ENCODE measurements at places on chromosomes 6 and 20.

- DNase-seq = no peak
Measured at GRCh38 chr6:34791164-34791700, 651 bp upstream of the BLTP3A start.

GRCh38 chr6:1230689-1231605, 81.0 kb upstream of the FOXQ1 start:
- no peak for DNase-seq

DNA sequence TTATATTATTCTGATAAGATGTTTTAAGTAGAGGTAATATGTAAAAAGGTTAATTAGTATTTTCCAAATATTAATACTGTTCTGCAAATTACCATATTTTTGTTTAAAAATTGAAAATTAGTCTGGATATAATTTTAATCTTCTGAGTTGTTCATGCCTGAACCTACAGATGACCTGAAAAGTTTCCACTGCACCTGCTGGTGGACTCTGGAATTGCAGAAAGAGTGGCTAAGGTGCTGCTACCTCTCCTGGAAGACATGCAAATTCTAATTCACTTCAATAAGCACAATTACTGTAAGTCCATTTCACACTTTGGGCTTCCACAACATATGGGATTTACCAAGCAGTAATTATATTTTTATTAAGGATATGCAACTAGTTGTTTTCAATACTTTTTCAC, 77.7 kb upstream of the OLIG3 start:
- no peak for DNase-seq

DNA sequence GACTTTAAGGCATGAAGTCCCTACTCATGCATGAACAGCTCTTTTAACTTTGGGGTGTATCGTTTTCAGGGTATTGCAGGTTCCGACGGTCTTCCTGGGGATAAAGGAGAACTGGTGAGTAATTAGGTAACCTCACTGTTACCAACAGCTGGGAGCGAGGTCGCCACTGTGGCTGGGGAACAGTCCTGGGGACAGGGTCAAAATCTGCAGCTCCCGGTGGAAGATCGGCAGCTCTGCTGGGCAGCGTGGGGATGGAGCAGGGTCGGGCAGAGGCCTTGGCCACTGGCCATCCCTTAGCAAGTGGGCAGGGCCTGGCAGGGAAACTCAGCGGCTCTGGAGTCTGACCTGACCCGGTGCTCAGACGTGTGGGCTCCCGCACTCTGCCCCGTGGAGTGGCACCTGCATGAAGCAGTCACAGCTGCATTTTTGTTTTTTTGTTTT, 16.1 kb downstream of the COL9A3 start:
- DNase-seq = no peak

GRCh38 chr20:1945134-1945618, 48.7 kb downstream of the PDYN start:
- DNase-seq = no peak

GRCh38 chr6:968791-969190, 275.9 kb upstream of the EXOC2 start:
- DNase-seq = no peak

DNA sequence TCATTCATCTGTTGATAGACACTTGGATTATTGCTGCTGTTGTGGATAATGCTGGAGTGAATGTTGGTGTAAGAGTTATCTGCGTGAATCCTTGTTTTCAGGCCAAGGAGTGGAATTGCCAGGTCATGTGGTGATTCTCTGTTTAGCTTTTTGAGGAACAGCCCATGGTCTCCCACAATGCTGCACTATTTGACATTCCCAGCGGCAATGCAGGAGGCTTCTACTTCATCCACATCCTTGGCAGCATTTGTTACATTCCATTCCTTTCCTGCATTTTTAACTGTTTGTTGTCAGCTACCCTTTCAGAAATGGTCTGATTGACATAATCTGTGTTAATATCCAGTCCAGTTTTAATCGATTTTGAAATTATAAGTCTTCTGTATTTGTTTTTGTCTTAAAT, 51.7 kb upstream of the CLDN20 start:
- DNase-seq = no peak

GRCh38 chr6:115570331-115570730, 490.4 kb downstream of the FRK start:
- DNase-seq = no peak

GRCh38 chr6:85458184-85458583, 8.3 kb downstream of the NT5E start:
- no peak for DNase-seq

GRCh38 chr6:129609635-129610034, 100.3 kb downstream of the ARHGAP18 start:
- DNase-seq = no peak

- no peak for DNase-seq
Measured at GRCh38 chr6:163707387-163708355, 293.2 kb downstream of the QKI start.

DNA sequence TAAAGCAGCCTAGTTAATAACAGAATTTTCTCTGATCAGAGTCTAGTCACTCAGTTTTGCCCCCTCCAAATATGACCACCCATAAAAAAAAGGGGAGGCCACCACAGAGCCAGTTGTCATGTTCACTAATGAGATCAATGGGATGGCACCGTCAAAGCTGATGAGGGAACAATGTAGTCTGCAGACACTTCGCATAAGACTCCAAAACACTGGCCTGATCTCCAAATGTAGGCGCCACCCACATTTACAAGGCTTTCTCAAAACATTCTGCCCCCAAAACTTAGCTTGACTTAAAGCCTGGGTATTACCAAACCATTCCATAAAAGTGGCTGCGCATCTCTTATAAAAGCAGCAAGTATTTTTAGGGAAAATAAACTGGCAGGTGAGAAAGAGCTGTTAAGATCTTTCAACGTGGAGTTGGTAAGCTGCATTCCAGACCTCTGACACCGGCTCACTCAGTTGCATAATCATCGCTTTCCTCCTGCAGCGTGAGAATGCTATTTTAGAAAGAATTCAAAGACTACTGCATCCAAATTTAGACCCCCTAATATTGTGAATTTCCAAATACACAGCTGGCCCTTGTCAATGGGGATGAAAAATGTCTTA, 59.3 kb downstream of the TBC1D7 start:
- no peak for DNase-seq

DNA sequence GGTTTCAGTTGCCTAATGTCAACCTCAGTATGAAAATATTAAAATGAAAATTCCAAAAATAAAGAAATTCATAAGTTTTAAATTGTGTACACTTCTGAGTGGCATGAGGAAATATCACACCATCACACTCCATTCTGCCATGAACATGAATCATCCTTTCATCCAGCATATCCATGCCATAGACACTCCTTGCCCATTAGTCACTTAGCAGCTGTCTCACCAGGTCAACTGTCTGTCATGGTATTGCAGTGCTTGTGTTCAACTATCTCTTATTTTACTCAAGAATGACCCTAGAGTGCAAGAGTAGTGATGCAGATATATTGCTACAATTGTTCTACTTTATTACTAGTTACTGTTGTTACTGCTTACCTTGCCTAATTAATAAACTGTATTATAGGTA, 712.4 kb downstream of the EPHA7 start:
- no peak for DNase-seq

DNA sequence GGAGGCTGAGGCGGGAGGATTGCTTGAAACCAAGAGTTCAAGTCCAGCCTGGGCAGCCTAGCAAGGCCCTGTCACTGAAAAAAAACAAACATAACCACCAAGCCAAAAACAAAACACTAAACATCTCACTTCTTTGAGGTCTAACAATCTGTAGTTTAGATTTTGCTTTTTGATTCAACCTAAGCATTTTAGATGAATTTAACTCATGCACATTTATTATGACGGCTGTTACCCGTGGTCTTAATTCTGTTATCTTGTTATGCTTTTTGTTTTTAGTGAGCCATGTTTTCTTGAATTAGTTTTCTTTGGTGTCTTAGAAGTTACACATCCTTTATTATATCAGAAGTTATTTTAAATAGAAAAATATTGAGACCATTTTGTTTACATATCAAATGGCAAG, 13.8 kb upstream of the GTSF1L start:
- no peak for DNase-seq

- no peak for DNase-seq
Measured at GRCh38 chr20:20201124-20201523, 148.8 kb downstream of the CFAP61 start.

DNA sequence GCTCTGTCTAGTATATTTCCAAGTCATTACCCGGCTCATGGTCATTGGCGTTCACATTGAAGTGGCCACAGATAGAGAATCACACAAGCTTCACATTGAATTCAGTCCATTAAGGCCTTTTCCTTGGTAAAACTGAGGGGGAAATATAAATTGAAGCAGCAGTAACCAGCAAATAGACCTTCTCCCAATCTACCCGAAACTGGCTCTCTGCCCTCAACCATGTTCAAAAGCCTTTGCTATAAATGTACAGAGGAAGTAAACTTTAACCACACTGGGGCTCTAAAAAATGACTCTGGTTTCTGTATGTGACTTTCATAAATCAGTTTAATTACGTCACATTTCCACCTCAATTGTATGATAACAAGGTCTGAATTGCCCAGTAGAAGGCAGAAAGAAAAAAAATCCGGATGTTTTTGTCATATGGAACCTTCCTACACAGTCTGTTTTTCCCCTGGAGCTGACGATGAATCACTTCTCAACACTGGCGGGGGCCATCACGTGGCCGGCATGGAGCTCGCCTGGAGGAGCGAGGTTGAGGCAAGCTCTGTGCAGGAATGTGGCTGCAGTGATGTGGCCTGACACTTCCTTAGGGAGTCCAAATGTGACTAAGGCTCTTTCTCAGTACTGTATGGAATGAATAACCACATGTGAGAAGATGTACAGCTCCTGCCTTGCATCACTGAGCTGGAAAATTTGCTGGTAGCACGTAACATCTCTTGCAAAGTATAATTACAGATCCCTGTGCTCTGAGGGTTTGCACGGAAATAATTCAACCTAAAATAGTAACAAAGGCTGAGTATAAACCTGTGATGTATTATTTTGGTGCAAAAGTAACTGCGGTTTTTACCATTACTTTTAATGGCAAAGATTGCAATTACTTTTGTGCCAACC, 58.6 kb upstream of the SNX9 start:
- no peak for DNase-seq

GRCh38 chr20:18133962-18134361, 3.7 kb upstream of the KAT14 start:
- no peak for DNase-seq

- no peak for DNase-seq
Measured at GRCh38 chr6:112144145-112144926, 56.9 kb downstream of the FAM229B start.

DNA sequence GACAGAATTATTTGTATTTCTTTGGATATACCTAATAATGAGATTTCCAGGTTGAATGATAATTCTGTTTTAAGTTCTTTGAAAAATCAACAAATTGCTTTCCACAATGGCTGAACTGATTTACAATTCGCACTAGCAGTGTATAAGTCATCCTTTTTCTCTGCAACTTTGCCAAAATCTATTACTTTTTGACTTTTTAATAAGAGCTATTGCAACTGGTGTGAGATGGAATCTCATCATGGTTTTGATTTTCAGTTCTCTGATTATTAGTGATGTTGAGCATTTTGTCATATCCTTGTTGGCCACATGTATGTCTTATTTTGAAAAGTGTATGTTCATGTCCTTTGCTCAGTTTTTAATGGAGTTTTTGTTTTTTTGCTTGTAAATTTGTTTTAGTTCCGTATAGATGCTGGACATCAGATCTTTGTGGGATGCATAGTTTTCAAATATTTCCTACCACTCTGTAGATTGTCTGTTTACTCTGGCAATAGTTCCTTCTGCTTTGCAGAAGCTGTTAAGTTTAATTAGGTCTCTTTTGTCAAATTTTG, 409.8 kb upstream of the CITED2 start:
- DNase-seq = no peak

DNA sequence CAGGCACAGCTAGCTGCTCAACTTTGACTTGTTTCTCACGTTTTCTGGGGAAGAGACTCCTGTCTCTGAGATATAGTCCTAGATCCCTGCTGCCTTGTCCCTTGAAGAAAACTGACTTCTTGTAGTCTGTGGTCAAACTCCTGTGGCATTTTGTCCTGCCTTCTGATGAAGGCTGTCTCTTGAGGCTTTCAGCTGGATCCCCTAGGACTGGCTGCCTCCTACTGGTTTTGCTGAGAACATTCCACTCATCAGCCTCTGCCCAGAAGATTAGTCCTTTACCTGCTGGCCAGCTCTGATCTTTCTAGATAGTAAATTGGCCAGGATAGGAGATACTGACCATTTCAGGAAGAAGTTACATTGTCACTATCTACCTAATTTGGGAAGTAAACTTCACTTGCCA, 71.9 kb upstream of the CNR1 start:
- DNase-seq = peak; percentile 41

- no peak for DNase-seq
Measured at GRCh38 chr6:154848580-154848979, 115.4 kb downstream of the SCAF8 start.

- no peak for DNase-seq
Measured at GRCh38 chr6:117642976-117643375, 32.3 kb upstream of the NUS1 start.

GRCh38 chr6:166936079-166936787, 20.1 kb downstream of the RNASET2 start:
- DNase-seq = no peak

DNA sequence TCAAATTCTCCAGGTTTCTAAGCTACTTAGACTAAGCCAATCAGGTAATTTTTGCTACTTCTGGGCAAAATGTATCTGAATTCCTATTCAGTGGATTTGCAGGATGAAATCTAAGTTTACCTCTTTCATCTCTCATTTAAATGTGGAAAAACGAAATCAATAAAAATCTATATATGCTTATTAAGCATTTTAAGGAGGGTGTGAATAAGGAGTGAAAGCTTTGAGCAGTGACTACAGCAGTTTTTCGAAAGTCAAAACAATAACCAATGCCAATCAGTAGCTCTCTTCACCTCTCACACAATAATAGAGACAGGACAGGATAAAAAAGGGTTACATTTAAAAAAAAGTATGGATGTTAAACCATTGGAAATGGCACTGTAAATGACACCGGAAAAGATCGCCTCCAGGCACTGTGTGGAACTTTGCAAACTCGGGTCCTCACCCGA, 476 bp upstream of the BCKDHB start:
- DNase-seq = no peak

GRCh38 chr6:127177030-127177922, 58.8 kb downstream of the RSPO3 start:
- DNase-seq = no peak

GRCh38 chr6:156727715-156728385, 49.3 kb upstream of the ARID1B start:
- no peak for DNase-seq

GRCh38 chr6:135883045-135883444, 31.5 kb downstream of the PDE7B start:
- no peak for DNase-seq

- DNase-seq = no peak
Measured at GRCh38 chr20:46578745-46579144, 28.3 kb upstream of the OCSTAMP start.

DNA sequence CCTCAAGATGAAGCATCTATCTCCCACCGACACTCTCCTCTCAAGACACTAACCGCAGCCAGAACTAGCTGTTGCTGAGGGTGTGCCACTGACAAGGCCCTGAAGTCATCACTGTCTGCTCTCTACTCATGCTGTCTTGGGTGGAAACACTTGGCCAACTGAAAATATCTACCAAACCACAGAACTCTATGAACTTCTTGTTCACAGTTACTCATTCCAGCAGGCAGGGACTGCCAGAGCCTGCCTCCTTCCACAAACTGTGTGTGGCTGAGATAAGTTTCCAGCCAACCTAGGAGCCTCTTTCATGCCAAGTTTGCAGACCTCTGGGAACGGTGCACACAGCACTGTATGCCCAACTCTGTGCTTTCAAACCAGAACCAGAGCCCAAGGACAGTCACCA, 45.5 kb upstream of the NXT1 start:
- DNase-seq = no peak
